Muscle of back (tissue), 13 donors: ENCODE measurements at places on chromosomes 5 and 9. TPM values are rescaled to one million over a fixed set of nuclear protein-coding genes. Genes with fewer than 3 reads are reported as not detected.

COL15A1 gene
- 193 TPM for polyA plus RNA-seq

PTGER4 gene
- 12.6 TPM for polyA plus RNA-seq

- no peak for DNase-seq
Measured at GRCh38 chr9:93678199-93679019, 102.0 kb downstream of the PHF2 start.

TTC23L gene
- polyA plus RNA-seq: 0.30 TPM

KCNV2 gene
- 0.09 TPM for polyA plus RNA-seq

GRCh38 chr5:22764736-22765135 is 88.4 kb downstream of the CDH12 start:
- DNase-seq: no peak

DNA sequence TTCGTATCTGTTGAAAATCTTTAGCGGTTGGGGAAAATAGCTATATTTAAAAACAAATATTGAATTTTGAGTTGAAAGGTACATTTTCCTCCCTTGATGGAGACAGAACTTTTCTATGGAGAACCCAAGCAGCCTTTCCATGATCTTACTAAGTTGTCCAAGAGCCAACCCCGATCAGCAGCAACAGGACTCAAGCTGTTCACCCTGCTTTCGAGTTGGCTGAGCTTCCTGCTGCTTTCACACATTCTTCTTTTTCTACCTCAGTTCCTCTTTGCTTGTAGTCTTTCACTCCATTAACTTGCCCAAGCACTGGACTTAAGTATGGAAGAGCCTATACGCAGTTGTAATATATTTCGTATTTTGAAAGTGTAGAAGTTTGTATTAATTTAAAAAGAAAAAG is 59.4 kb downstream of the IL6ST start:
- no peak for DNase-seq

SLC25A48 gene
- 0.75 TPM for polyA plus RNA-seq

DNA sequence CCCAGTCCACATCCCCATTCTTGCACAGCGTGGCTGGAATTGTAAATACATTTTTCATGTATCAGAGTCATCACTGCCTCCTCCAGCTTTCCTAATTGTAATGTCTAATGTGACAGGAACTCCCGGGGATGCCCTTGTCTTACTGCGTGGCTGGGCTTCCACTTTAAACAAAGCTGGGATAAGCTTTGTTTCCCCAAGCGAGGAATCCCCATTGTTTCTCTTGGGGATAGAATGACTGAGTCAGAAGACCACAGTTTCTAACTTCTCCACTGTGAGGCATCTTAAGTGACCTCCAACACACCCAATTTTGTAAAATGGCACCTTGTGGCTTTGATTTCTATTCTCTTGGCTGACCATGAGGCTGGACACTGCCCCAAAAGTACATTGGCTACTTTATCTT is 22.4 kb downstream of the ARPC5L start:
- DNase-seq: no peak

ALG2 gene
- 23.4 TPM for polyA plus RNA-seq

GRCh38 chr5:165779505-165779904 is 2274.1 kb downstream of the MAT2B start:
- no peak for DNase-seq

DNA sequence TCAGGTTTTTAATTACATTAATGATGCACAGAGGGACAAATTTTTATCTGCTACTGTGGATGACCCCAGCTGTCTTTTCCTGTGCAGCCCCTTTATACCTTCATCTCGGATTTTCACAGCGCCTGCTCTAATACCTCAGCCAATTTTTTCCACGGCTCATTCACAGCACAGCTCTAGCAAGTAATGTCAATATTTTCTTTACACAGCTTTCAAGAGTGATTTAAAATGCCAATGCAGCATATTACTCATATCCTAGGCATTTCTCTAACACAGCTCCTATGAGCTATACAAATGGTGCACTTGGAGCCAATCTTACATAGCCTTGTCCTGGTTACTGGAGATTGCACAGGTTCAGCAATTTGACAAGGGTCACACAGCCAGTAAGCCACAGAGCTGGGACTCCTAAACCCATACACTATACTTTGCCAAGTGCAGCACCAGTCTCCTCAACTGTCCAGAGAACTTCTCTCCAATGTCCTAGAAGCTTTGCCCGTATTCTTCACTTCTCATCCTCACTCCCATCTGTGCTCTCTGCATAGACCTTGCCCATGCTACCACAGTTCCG is 661.8 kb downstream of the DTWD2 start:
- peak; percentile 6 for DNase-seq

DNA sequence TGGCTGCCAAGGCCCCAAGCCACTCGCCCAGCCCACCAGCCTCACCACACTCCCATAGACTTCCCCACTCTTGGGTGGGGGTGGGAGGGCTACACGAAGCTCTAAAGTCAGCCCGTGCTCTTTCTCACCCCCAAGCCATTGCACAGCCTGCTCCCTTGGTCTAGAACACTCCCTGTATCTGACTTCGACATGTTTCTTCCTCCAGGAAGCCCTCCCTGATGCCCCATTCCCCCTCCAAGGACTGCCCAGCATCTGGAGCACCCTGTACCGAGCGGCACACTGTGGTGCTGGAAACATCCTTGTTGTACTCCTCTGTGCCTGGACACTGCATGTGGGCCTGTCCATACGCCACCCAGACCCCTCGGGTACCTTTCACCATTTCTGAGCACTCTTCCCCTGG is 49.4 kb upstream of the KCNMB1 start:
- no peak for DNase-seq

NCS1 gene
- 43.0 TPM for polyA plus RNA-seq

GFI1B gene
- 0.48 TPM for polyA plus RNA-seq

DNA sequence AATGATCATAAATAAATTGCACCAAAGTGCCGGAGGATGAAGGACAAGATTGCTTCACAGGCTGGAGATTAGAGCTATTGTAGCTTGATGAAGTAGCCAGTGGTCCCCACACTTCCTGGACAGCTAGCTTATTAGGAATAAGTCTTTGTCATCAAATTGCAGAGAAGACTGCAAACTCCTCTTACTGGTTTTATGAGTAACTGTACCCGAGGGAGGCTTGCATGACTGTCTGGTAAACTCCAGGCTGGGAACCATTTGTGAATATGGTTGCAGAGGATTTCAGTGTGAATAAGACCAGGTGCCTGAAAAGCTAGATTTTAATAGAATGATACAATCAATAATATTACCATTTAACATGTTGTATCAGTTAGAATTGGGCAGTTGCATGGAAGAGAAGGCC is 36.5 kb upstream of the SEMA5A start:
- DNase-seq: no peak

AGXT2 gene
- polyA plus RNA-seq: not detected

DNA sequence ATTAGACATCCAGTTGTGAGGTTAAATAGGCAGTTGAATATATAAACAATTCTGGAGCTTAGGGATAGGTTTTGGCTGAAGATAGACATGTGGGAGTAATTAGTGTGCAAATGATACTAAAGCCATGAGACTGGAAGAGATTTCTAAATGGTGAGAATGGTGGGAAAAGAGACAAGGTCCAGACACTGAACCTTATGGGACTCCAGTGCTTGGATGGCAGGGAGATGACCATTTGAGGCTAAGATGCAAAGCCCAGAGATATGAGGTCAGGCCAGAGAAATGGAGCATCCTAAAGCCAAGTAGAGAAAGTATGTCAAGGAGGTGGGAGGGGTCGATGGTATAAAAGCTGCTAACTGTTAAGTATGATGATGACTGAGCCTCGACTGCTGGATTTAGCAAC is 115.6 kb downstream of the SEMA5A start:
- DNase-seq: peak; percentile 27

DNA sequence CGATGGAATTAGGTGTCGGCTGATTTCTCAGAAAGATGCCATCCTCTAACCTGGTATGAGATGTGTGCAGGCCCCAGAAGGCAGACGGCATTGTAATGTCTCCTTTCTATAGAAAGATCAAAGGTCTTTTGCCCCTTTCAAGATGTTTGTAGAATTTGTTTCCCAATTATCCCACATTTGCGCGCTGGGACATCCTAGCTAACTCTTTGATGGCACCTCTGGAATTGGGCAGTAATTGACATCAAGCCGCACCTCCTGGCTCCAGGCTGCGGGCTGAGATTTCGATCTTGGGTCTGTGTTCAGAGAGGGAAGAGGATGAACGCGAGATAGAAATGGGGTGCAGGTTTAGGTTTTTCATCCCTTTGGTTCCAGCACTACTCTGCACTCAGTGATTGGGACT is 84.8 kb upstream of the LMX1B start:
- DNase-seq: no peak

DNA sequence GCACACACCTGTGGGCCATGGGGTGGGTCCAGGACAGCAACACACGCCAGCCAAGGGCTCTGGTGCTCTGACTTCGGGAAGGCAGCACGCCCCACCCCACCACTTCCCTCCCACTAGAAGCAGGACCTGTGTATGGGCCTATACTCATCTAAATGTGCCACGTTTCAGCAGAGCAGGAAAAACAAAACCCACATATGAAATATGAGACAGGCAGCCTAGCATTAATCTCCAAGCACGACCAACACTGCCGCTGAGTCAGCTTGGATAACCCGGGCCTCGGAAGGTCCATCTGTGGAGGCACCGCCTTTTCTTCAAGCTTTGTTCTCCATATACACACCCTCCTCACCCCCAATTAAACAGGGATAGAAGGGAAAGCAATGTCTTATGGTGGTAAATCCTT is 203.1 kb downstream of the ROR2 start:
- DNase-seq: peak; percentile 23

DNA sequence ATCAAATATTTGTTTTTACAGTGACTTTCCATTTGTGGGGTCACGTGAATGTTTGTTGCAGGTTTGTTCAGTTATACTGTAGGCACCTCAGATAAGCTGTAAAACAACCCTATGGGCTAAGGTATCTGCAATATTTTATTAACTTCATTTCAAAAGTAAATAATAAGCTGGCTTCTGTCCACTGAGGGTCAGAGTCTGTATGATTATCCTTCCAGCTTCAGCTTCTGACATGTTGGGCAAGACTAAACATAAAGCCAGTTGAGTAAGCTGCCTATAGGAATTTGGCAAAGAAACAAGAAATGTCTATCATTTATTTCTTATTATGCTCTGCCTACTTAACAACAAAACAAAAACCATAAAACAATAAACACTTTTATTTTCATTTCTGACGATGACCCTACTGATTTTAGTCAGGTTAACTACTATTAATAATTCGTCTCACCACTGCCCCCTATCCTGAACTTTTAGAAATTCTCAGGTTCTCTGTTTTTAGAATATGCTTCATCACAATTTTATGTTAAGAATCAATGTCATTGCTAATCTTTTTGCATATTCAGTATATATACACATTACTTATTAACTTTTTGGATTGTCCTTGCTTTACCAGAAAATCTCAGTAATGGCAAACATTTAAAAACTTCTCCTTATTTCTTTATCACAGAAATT is 413.6 kb upstream of the ADAMTSL1 start:
- no peak for DNase-seq

PCDHB6 gene
- 1.6 TPM for polyA plus RNA-seq

DNA sequence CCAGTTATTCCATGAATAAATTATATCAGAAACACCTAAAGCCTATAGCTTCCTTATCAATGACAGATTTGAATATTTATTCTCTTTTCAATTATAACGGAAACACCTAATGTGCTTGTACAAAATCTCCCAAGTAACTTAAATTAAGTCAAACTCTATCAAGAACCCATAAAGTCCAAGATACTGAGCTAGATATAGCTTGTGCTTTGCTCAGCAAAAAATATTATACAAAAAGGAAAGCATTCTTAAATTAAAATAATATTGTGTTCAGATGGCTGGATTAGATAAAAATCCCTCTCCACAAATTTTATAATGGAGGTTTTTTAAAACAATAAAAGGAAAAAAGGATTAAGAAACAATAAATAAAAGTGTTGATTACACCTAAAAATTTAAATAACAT is 23.7 kb downstream of the NADK2 start:
- DNase-seq: no peak

DNA sequence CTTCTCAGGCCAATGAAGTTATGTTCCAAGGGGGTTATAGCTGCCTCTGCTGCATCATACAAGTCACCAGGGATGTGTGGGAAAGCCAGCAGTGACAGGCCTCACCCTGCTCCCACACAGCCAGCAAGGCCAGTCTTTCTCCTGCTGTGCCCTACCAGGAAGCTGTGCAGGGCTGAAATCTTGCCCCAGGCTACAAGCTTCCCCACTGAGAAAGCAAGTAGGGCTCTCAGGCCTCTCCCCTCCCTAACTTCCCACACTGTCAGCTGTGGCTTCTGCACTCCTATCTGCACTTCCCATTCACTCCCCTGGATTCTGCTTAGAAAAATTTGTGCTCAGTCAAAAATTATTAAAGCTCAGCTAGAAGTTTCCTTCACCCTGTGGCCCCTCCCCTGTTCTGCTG is 611.2 kb upstream of the ZNF608 start:
- DNase-seq: no peak

GRCh38 chr9:133170716-133171115 is 7.0 kb upstream of the GBGT1 start:
- no peak for DNase-seq

GRIN1 gene
- polyA plus RNA-seq: not detected

CHSY3 gene
- 5.1 TPM for polyA plus RNA-seq

GRCh38 chr9:16321461-16322119 is 548.9 kb downstream of the BNC2 start:
- DNase-seq: no peak

DNA sequence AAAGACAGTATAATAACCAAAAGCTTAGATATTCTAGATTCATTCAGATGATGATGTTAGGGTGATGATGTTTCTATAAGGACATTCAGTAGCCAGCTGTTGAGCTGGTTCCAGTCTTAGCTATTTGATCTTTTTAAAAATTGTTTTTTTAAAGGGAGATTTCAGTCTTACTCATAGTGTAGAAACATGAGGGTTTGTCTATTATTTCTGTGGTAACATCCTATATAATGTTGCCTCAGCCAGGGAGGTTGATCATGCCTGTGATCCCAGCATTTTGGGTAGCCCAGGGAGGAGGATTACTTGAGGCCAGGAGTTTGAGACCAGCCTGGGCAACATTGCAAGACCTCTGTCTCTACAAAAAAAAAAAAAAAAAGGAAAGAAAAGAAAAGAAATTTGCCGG is 167.8 kb downstream of the DOCK2 start:
- no peak for DNase-seq

- DNase-seq: no peak
Measured at GRCh38 chr5:163978897-163979296, 473.5 kb downstream of the MAT2B start.

ZNF879 gene
- polyA plus RNA-seq: 3.8 TPM

SLCO4C1 gene
- polyA plus RNA-seq: 2.2 TPM

GRCh38 chr9:98318041-98318790 is 62.8 kb upstream of the TBC1D2 start:
- DNase-seq: no peak

DNA sequence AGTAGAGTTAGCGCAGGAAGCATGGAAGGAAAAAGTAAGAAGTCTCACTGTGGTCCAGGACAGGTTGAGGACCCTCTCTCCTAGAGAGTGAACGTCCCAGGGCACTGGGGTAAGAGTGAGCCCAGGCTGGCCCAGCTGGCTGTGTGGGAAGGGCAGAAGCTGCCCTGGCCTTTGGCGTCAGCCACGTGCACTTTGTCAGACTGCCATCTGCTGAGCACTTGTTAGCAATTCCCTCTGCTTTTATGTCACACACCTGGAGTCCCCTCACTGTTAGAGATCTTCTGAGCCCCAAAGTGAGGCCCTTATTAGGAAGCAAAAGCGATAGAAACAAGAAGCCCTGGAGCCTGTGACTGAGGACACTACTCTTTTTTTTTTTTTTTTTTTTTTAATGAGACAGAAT is 79.1 kb downstream of the UGCG start:
- DNase-seq: no peak

- no peak for DNase-seq
Measured at GRCh38 chr5:388266-389196, 54.4 kb upstream of the EXOC3 start.

PRLR gene
- 0.42 TPM for polyA plus RNA-seq

CDX1 gene
- polyA plus RNA-seq: 0.13 TPM
